CD8-positive, alpha-beta T cell (primary cell): ENCODE measurements at places on chromosomes 12 and 14.
A peak's percentile ranks its signal among the peaks of the same experiment; 100 is the strongest.

GRCh38 chr12:4311776-4312175, 9.2 kb upstream of the TIGAR start:
- DNase-seq, result no peak

GRCh38 chr14:24389226-24389848, 9.5 kb upstream of the NYNRIN start:
- no peak for DNase-seq

- DNase-seq, result no peak
These were observed 44.6 kb downstream of the SFSWAP start for GRCh38 chr12:131755305-131756113.

DNA sequence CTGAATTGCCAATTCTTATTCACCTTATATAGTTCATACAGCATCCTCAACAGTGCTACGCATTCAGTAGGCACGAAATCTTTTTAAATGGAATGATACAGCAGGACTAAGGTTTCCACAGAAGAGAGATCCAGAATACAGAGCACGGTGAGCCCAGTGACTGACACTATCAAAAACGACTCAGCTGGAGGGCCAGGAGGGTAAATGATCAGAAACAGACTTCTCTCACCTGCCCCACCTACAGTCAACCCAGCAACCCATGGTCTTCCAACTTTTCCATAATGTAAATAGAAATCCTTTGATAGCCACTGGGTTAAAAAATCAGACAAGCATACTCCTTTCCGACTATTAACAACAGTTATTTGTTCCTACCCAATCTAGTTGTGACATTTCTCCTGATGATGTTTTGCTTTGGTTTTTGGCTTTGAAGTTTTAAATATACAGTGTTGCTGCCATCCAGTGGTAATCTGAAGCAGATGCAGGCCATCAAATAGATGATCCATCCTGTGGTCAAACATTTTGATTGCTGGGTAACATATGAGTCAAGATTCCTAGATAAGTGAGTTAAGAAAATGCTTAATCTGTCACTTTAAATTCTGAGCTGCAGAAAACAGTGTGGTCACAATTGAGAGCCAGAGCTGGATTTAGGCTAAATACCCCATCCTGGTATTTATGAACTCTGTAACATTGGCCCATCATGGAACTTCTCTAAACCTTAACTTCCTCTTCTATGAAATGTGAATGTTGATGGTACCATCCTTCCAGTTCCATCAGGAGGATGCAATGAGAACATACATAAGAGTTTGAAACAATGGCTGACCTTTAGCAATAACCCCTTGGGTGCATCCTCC, 42.0 kb downstream of the GPHB5 start:
- DNase-seq, result no peak

- DNase-seq, result no peak
These were observed 45.5 kb downstream of the STX2 start for GRCh38 chr12:130793554-130793849.

GRCh38 chr12:30978639-30979038, 52.1 kb downstream of the TSPAN11 start:
- no peak for DNase-seq

- DNase-seq, result no peak
These were observed 4.5 kb downstream of the KRT83 start for GRCh38 chr12:52316701-52317100.

DNA sequence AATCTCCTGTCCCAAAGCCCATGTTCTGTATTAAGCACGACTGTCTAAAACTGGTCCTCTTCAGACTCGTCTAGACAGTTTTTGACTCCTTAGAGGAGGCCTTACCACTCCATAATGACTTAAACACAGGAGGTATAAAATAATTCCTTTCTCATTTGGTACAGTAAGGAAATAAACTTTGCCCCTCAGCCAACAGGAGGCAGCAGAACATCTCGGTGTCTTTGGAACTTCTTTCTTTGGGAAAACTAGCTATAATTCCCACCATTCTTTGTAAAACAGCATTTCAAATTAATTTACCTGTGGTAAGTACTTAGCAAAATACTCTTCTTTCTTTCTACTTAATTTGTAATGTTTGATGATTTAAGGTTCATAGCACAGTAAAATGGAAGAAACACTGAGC, 292.7 kb upstream of the G2E3 start:
- no peak for DNase-seq

DNA sequence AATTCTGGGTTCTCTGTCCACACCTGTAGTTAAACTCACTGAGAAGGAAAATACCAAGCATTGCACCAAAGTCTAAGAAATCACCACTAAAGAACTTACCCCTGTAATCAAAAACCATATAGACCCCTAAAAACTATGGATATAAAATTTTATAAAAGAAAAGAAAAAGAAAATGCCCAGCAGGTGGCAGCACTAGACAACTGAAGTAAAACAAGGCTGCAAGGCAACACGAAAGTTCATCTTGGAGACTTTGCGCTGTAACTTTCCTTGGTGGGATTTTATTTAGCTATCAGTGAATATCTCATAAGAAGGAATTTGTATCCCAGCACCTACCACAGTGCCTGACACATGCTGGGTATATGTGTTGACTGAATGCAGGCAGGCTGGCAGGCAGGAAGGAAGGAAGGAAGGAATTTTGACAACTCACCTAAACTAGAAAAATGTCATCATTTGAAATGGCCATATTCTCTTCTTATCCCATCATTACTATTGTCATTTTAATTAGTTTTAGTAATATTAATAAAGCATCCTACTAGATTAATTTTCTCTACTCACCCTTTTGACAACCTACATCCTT, 68.2 kb upstream of the ETV6 start:
- DNase-seq, result peak; percentile 65

- no peak for DNase-seq
These were observed 33.1 kb downstream of the KCNH5 start for GRCh38 chr14:63012171-63012570.

GRCh38 chr12:58529897-58530741, 390.2 kb downstream of the LRIG3 start:
- no peak for DNase-seq

- DNase-seq, result no peak
These were observed 40.2 kb downstream of the UBE3B start for GRCh38 chr12:109517619-109518018.

GRCh38 chr12:131091976-131092691, 138.4 kb downstream of the ADGRD1 start:
- DNase-seq, result no peak

- no peak for DNase-seq
These were observed 126.9 kb downstream of the GPHN start for GRCh38 chr14:66634876-66635275.

GRCh38 chr12:120642826-120643225, 2.4 kb downstream of the CABP1 start:
- no peak for DNase-seq

GRCh38 chr14:76088771-76089571, 62.8 kb upstream of the GPATCH2L start:
- DNase-seq, result no peak
